ENCODE measurements at places on chromosomes 7 and 10.

GRCh38 chr10:63596924-63597323, 75.7 kb downstream of the REEP3 start:
- no peak for DNase-seq

DNA sequence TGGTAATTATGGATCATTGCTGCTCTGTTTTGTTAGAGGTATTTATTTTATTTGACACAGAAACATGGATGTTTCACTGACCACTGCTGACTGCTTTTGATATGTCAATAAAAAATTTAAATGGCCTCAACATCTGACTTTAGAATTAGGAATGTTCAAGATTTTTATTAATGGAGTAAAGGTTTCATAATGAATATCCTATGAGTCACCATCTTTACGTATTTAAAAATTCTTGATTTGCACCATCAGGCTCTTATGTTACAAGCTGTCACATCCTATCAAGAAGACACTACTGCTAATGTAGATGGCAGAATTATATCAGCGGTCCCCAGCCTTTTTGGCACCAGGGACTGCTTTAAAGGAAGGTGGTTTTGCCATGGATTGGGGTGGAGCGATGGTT, 578.7 kb upstream of the NRP1 start:
- no peak for DNase-seq

DNA sequence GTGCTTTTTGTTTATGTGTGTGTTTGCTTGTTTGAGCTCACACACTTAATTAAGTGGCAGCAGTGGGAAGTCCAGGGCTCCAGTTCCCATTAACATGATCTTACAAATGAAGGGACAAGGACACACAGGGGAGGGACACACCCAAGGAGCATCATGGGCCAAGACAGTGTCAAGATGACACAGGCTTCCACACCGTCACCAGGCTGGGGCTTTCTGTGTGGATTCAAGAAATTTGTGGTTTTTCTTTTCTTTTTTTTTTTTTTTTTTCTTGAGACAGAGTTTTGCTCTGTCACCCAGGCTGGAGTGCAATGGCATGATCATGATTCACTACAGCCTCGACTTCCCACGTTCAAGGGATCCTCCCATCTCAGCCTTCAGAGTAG, 173.6 kb downstream of the KIAA1217 start:
- DNase-seq = no peak

- DNase-seq = no peak
Measured at GRCh38 chr10:93806903-93807302, 49.2 kb downstream of the LGI1 start.

- no peak for DNase-seq
Measured at GRCh38 chr10:84626397-84627087, 298.2 kb downstream of the CCSER2 start.

DNA sequence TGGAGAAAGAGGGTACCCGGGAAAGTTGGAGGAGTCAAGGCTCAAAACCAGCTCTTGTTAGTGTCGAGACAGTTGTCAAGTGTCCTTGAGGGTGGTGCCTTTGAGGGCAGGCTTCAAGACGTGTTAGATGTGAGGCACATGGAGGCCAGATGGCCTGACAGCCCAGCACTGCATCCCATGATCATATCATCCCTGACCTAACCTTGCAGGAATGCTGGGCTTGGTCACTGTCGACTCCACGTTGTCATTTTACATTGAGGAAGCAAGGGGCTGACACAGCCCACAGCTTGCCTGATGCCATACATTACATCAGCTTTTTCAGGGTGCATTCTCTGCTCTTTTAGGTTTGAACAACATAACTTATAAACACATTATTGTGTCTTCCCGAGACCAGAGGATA, 114.1 kb downstream of the ABCA13 start:
- DNase-seq = no peak

DNA sequence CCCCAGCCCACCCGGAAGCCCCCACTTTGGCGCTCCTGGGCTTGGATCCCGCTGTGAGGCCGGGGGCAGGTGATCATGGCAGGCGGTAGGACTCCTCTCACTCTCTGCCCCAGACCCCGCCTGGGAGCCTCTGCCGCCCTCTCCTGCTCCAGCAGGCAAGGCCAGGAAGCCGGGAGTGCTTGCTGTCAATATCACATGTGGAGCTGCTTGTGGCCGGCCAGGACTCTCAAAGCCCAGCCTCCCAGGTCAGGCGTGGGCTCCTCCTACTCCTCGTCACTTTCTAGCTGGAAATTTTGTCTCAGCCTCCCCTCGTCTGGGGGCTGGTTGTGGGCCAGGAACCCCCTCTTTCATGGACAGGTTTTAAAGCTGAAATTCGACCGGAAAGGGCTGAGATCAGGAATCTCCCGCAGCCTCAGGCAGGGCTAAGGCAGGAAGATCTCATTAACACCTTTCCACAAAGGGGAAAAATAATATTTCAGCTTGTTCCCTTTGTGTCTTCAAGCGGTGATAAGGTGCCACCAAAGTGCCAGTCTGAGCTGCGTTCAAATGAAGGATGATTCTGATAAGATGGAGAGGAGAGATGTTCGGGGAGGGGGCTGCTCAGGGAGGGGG, 273.6 kb upstream of the PODXL start:
- no peak for DNase-seq

GRCh38 chr7:129530795-129531391, 28.6 kb downstream of the SMKR1 start:
- no peak for DNase-seq

DNA sequence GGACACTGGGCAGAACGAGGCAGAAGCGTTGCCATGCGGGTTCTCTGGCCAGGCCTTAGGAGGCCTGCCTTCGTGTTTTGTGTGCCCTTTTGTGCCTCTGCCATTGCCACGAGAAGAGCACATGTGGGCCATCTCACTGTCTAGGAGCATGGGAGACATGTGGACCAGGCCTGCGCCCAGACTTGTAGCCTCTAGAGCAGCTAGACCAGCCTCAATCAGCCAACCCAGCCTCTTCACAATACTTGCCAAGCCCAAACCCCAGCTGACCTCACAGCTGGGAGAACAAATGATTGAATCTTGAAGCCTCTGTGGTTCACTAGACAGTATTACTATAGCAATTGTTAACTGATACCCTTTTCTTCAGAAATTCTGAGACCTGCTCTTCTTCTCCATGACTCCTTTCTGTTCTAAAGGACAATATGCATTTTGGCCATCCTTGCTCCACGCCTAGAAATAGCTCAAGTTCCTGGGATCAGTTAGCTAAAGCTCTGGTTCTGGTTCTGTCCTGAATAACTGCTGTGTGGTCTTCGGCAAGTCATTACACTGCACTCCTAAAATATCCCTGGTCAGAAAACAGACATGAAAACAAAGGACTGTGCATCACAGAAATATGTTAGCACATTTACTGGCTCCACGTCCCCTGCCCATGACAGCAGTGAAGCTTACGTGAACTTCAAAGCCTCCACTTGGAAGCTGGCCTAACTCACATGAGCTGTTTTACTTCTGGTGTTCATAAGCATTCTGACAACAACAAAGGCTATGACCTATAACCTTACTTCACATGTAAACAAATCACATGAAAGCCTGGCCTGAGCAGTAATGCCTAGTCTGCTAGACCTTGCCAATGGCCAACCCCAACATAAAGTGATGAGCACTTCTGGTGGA, 72.3 kb upstream of the MKRN1 start:
- DNase-seq = no peak

DNA sequence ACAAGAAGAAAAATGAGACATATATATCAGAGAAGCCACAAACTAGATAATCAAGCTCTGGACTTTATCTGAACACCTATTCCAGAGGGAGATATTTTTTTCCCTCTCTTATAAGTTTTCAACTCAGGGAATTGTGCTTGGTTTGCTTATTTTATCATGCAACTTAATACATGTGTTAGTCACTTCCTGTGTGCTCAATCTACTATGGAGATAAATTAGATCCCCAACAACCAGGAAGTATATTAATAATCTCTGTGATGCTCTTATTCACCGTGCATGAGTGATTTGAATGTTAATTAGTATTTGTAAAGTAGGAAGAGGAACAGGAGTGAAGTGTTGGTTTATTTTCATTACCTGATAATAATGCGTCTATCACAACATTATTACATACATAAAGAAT, 38.8 kb upstream of the ZNF365 start:
- no peak for DNase-seq

DNA sequence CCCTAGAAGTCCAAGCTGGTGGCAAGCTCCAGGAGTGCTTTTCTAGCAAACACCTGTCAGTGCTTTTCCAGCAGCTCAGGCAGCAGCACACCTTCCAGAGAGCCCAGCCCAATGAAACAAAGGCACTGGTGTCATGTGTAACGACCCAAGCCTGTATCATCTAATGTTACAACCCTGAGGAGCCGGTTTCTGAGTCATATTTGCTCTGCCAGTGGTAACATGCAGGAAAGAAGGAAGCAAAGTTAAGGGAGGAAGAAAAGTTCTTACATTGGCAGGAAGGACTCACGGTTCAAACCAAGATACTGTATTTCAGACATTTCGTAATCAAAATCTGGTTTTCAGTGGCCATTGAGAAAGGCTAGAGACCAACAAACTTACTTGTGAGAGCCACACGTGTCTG, at the start of gene ANKRD22:
ANKRD22 (minus strand) TSS at position 139 of the 400 bp plus-strand sequence. CDS start 237 bp downstream, outside the sequence.
- DNase-seq = no peak

- DNase-seq = no peak
Measured at GRCh38 chr7:98760201-98760651, 109.6 kb downstream of the TMEM130 start.

DNA sequence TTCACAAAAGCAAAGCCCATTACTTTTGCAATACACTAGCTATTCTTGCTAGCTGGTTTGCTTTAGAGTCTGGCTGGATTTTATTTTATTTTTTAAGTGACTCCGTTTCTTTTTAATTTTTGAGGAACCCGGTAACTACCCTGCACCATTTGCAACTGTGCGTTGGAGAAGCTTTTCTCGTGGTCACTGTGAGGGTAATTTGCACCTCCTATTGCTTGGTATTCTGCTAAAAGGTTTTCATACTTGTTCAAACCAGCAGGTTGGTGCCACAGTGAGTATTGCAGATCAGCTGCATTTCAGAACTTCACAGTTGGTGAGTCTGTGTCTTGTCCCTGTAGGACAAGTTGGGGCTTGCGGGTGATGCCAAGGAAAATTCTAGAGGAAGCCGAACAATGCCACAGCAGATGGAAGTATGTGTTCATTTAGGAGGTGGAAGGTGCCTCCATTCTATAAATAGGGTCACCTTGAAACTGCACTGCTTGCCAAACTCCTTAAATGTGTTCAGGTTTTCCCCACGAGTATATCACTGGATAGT, 3.9 kb upstream of the NMT2 start:
- no peak for DNase-seq

DNA sequence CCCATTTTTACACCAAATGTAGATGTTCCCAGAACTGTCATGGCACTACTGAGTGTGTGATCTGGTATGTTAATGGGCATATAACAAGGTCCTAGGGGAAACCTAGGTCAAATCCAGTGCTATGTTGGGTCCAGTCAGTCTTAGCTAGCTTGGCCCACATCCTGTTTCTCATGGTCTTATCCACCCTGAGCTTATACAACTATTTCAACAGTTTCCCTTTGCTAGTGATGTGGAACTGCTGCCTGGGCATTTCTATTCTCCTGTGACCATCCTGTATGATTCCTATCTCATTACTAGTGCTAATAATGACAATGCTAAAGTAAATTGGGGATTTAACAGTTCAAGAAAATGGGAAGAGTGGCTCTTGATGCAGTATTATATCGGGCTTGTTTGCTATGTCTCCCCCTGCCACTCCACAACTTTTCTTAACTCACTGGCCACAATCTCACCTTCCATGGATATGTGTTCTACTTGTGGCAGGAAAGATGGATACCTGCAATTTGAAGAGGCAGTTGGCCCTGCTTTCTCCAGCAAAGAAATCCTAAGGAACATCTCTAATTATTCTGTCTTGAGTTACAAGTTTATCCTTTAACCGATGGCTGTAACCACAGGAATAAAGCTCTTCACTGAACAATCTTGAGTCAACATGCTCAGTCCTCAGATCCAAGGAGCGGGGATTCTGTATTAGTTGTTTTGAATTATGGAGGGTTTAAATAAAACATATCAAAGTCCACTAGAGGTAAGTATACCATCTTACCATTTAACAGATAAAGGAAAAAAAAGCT, 707.8 kb downstream of the XPNPEP1 start:
- DNase-seq = no peak

DNA sequence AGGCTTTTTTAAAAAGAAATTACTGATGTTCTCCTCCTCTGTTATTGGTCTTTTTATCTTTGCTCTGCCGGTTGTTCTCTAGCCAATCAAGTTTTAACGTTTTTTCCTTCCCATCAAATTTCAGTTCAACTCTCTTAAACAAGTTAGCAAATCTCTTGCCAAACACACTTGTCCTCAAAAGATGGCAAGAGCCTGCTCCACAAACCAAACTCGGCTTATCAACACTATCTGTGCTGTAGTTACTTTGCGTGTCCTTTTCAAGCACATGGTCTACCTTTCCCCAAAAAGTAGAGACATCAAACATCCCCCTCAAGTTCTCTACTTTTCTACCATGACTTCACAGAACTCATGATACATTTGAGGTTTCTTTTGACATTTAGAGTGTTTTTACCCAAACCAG, 71.3 kb downstream of the OSBPL3 start:
- no peak for DNase-seq

DNA sequence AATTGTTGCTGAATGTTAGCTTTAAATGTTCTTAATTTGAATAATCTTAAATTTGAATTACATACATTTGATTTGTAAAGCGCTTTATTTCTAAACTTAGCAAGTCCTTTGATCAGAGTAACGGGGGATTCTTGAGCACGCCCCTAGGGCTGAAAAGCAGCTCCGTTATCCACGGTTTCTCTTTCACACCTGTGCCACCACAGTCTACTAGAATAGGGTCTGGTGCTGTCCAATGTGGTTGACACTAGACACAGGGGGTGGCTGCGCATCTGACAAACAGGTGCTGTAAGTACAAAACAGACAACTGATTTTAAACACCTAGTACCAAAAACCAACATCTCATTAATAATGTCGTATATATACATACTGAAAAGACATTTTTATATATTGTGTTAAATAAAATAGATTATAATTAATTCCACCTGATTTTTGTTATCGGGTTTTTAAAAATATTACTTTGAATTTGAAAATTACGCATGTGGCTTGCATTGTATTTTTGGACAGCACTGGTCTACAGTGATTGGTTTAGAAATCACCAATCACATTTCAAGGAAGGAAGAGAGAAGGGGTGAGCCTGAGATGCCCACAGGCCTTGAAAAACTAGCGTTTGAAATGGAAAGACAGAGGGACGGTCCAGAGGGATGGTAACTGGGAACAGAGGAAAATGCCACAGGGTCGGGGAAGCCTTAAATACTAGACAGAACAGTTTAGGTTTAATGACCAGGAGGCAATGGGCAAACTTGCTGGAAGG, 7.3 kb downstream of the SEPHS1 start:
- no peak for DNase-seq

GRCh38 chr10:43808136-43808535, 159.5 kb upstream of the ZNF32 start:
- no peak for DNase-seq

DNA sequence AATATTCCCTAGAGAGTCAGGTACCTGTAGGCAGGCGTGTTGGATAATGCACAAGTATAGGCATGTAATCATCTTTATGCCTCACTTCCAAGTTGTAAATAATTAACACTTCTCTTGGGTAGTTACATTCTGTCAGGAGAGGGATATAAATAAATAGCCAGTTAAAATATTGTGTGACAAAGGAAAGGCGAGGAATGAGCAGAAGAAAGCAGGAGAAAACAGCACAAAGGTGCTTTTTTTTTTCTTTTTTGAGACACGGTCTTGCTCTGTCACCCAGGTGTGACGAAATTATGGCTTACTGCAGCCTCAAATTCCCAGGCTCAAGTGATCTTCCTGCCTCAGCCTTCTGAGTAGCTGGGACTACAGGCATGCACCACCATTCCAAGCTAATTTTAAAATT, 99.2 kb upstream of the LYZL2 start:
- DNase-seq = no peak

All from central memory CD8-positive, alpha-beta T cell (primary cell).